ENCODE measurements at places on chromosomes 13 and 19. TPM values are rescaled to one million over a fixed set of nuclear protein-coding genes. Genes with fewer than 3 reads are reported as not detected.

CD209 gene
- total RNA-seq, result not detected

FUT3 gene
- total RNA-seq, result 3.0 TPM

- DNase-seq, result no peak
These were observed 98.6 kb downstream of the IRS2 start for GRCh38 chr13:109687559-109688448.

DNA sequence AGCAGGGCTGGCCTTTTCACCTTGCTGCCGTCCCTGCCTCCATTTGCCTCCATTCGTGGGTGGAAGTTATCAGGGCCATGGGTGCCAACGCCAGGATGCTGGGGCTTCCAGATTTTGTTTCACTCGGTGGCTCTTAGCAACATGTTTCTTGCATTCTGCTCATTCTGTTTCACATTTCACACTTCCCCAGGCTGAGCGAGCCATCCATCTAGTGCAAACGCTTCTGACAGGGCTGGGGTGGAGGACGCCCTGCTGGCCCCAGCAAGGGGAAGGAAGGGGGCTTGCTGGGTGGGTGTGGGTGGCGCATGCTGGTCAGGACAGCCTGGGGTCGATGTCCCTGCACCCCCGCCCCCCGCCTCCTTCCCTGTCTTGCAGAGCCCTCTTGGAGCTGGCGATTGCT is 165.2 kb downstream of the URI1 start:
- DNase-seq, result no peak

GRCh38 chr19:19209372-19209771 is 2.4 kb upstream of the NCAN start:
- no peak for DNase-seq
